Breast epithelium (tissue), 4 donors: ENCODE measurements at places on chromosomes 7 and 10. TPM values are rescaled to one million over a fixed set of nuclear protein-coding genes. Genes with fewer than 3 reads are reported as not detected.

- no peak for DNase-seq
Observed at GRCh38 chr10:72541337-72541736, 84.5 kb downstream of the MICU1 start.

DNA sequence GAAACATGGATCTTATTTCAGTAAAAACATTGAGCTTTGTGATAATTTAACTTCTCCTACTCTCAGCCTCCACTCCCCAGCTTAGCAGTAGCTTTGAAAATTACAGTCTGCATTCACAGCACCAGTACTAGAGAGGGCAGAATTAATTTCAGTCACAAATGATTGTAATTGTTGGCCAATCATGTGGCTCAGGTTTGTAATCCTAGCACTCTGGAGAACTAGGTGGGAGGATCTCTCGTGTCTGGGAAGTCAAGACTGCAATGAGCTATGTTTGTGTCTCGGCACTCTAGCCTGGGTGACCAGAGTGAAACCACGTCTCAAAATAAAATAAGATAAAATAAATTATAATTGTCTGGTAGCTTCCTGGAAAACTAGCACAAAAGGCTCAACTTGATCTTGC, 620.9 kb downstream of the TNS3 start:
- no peak for DNase-seq

- no peak for DNase-seq
Observed at GRCh38 chr10:30028738-30029030, 30.7 kb downstream of the JCAD start.

DNA sequence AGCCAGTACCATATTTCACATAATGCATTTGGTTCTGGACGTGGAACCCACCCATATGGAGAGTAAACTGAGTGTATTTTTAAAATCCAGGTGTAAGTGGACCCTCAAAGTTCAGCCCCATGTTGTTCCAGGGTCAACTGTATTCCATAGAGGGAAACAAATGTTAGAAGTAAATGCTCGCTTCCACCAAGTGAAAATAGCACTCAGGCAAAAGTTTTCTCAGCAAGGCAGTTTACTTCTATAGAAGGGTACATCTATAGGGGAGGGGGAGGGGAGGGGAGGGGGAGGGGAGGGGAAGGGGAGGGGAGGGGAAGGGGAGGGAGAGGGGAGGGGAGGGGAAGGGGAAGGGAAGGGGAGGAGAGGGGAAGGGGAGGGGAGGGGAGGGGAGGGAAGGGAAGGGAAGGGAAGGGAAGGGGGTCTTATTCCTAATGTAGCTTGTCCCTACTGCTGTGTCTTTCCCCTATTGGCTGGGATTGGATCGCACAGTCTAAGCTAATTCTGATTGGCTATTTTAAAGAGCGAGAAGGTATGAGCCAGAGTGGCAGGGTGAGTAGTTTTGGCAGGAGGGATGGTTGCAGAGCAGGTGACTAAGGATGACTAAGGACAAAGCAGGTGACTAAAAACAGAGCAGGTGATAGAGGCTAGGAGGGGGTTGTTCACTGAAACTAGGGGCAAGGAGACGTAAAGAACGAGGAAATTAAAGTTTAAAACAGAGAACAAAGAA, 29.1 kb downstream of the GARIN1A start:
- no peak for DNase-seq

DNA sequence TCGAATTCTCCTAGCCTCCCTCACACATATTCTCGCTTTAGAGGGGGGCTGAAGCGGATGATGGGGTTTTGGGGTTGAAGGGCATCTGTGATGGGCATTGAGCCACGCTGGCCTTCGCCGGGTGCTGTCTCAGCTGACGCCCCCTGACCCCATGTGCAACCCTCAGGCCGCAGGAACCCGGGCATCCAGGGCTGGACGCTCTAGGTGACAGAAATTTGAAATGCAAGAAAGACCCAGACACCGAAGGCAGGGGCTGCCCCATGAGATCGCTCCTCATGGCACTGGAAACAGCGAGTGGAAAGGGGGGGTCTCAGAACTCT, 664 bp upstream of the C10orf88 start:
- no peak for DNase-seq

- no peak for DNase-seq
Observed at GRCh38 chr7:149765399-149766121, 7.8 kb downstream of the ZNF467 start.

DNA sequence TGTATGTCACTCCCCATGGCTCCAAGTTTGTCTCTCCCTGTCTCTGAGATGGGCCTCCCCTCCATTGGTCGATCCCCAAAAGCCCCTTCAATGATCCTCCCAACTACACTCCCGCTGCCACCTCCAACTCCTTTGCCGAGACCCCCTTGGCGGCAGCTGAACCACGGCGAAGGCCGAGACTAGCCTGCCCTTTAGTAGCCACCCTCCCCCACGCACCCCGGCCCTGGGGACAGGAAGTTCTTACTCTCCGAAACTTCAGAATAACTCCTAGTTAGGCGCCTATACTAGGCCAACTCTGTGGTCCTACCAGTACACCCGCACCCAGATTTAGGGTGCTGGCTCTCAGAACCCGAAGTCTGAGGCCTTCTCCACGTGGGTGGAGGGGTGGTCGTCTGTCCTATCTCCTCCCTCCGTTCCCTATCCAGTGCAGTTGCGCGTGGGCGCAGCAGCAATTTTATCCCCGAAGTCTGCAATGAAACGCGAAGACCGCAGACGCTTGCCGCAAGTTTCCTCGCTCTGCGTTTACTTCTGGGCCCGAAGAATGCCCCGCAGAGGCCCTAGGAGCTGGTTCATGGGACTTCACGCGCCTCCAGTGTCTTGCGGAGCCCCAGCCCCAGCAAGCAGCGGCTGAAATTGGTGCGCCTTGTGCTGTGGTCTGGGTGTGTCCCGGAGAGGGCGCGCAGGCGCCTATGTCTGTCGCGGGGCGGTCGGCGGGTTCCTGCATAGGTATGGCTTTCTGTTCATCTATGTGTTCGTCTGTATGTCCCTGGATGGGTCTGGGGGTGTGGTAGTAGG, 82.6 kb upstream of the SLF2 start:
- DNase-seq, result no peak

DNA sequence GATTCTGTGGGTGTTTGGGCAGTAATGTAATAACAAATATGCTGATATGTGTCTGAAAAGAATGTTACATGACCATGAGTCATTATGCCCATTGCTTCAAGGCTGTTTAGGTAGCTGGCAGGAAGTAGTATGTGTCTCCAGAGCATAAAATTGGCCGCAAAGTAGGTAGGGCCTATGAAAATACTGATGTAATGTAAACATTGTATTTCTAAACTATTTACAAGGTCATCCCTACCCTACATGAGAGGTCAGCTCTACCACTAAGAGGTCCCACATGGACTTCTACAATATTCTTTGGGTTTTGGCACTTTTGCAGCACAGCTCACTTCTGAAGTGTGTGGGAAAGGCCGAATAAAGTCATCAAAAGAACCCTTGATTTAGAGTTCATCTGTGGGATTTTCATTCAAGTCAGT, 301.9 kb downstream of the AHR start:
- no peak for DNase-seq

GRCh38 chr10:116716381-116716780, 26.0 kb downstream of the HSPA12A start:
- no peak for DNase-seq

DNA sequence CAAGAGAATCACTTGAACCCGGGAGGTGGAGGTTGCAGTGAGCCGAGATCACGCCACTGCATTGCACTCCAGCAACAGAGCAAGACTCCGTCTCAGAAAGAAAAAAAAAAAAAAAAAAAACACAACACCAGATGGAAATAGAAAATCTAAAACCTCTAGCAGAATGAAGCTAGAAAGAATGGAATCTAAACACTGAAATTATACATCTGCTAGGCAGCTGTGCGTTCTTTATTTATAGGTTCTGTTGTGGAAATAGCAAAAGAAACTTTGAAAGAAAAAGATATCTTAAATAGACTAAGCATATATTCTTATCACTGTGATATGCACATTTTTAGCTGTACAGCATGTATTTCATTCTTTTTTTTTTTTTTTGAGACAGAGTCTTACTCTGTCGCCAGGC, 17.1 kb downstream of the BMPR1A start:
- DNase-seq, result no peak

- DNase-seq, result no peak
Observed at GRCh38 chr10:23525406-23525805, 86.5 kb downstream of the OTUD1 start.

DNA sequence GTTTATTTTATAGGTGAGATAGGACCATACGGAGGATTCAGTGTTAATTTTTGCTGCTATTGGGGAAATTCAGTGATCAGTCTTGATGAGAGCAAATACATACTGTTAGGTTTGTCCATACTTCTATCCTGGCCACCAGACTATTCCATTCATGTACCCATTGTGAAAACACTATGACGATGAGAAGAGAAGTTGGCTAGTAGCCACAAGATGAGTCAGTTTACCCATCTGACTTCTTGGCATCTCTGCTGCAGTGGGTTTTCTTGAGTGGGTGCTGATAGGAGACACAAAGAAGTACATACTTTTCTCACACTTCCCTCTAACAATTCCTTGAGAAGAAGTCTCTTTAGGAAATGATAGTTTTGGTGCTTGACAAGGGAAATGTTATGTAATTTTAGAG, 133.1 kb downstream of the TFPI2 start:
- no peak for DNase-seq

DNA sequence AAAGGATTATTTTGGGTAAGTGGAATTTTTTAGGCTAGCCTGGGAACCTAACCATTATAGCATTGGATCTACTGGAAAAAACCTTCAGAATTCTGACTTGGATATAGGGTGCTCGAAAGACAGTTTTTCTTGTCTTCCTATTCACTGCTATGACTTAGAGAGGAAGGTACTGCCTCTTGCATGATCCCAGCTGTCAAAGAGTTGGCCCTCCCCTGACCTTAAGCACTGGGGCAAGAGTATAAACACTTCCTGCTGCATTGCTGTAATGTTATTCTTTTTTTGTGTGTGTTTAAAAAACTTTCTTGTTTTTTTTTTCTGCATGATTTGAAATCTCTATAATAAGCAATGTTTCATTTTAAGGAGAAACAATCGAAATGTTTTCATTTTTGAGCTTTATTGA, 113.0 kb downstream of the LRMDA start:
- DNase-seq, result no peak

DNA sequence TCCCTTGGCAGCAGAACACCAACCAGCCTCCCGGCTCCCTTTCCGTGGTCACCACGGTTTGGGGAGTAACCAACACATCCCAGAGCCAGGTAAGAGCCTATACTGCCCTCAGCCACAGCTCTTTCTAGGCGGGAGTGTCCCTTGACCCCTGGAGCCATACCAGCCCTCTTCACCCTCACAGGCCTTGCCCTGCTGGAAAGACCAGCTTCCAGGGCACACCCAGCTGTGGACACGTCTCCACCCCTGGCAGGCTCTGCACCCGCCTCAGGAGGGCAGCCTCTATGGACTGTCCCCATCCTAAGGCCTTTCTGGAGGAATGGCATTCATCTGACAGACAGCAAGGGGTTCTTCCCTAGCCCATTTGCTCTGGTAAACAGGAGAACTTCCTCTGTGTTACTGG, 57.5 kb upstream of the PPIF start:
- DNase-seq, result no peak

- DNase-seq, result no peak
Observed at GRCh38 chr10:116158036-116158435, 115.0 kb downstream of the GFRA1 start.

DNA sequence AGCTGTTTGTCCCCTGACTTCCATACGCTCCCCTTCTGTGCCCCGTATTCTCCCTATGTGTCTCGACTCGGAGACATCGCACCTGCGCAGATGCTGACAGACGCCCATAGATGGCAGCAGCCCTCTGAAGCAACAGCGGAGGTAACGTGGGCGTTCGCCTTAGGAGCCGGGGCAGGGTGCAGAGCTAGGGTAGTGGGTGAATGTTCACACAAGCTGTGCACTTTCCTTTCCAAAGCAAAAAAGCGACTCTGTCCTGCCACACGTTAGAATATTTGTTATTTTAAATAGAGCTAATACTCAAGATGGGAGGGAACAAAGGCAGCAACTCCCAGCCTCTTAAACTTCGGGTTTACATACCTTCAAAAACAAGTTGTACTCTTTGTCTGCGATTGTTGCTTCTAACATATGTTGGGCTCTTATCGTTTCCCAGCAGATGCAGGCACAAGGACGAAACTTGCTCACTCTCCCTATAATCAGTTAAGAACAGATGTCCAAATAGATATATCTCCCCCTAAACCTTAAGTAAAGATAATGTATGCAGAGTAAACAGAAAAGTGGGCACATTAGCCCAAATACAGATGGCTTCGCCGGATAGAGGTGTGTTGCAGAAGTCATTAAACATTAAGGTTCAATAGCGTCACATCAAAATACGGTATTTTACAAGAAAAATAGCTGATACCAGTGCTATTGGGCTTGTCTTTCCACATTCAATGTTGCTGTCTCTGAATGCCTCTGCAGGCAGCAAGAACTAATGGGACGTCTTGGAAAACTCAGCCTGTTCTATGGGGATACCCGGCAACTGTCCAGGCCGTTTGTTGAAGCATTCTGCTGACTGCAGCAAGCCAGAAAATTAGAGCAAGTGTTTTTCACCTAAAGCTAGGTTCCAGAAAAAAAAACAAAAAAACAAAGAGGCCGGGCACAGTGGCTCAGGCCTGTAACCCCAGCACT, 340.3 kb upstream of the PRKCQ start:
- DNase-seq, result peak; percentile 57

GRCh38 chr7:30848121-30848855, 63.4 kb upstream of the AQP1 start:
- no peak for DNase-seq

GRCh38 chr10:131173484-131174210, 137.9 kb downstream of the TCERG1L start:
- no peak for DNase-seq

GRCh38 chr7:88429382-88429781, 122.7 kb upstream of the STEAP4 start:
- DNase-seq, result no peak

- peak; percentile 22 for DNase-seq
Observed at GRCh38 chr7:132472463-132473120, 103.7 kb downstream of the PLXNA4 start.

DNA sequence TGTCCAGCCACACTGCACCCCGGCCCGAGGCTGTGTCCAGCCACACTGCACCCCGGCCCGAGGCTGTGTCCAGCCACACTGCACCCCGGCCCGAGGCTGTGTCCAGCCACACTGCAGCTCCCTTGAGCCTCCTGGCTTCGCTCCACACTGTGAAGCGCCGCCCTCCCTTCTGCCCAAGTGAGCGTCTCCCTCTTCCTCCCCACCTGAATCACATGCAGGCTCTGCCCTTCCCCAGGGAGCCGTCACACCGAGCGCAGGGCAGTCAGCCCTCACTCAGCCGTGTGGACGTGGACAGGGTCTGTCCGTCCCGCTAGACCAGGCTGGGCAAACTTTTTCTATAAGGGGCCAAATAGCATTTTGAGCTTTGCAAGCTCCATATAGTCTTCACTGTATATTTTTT, 27.6 kb downstream of the CFAP46 start:
- no peak for DNase-seq

- no peak for DNase-seq
Observed at GRCh38 chr7:151877911-151878835, 1.3 kb upstream of the PRKAG2 start.

UCMA gene
- total RNA-seq, result not detected

BEND7 gene
- 17.7 TPM for total RNA-seq

TMEM139 gene
- 1.4 TPM for total RNA-seq

NPFFR1 gene
- 0.44 TPM for total RNA-seq

HEPACAM2 gene
- total RNA-seq, result 0.33 TPM

INSYN2A gene
- total RNA-seq, result not detected

FAM25A gene
- not detected for total RNA-seq

CRTAC1 gene
- 1.9 TPM for total RNA-seq

VGF gene
- total RNA-seq, result not detected

LMOD2 gene
- not detected for total RNA-seq

ARHGAP22 gene
- 4.8 TPM for total RNA-seq

CUL2 gene
- 22.7 TPM for total RNA-seq
